ENCODE measurements at places on chromosomes 16 and 17. TPM values are rescaled to one million over a fixed set of nuclear protein-coding genes. Genes with fewer than 3 reads are reported as not detected.

- no peak for DNase-seq
These were observed 850 bp downstream of the PPM1E start for GRCh38 chr17:58756246-58757161.

DNA sequence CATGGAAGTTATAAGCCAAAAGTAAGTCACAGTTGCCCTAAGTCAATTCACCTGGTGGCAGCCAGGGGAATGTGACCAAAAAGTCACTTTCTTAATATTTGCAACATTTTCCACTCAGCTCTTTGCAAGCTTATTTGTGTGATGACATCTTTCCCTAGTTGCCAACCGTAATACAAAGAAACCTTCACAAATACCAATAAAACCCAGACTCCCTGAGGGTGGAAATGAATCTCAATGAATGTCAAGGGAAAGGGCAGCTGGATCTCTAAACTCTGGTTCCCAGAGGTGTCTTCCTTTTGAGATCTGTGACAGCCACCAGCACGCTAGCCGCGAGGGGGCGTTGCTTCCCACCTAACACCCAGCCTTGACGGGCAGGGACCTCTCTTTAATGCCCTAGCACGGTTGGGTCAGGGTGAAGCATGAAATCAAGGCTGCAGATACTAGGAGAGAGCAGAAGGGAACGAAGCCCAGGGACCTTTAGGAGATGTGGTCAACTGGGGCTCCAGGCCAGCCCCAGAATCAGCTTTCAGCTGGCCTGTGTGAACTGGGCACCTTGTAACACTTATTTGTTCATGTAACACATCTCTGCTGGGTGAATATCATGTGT, 82.2 kb downstream of the CMC2 start:
- DNase-seq: no peak

- DNase-seq: peak; percentile 11
These were observed 270.7 kb downstream of the NTN1 start for GRCh38 chr17:9291912-9292560.

DNA sequence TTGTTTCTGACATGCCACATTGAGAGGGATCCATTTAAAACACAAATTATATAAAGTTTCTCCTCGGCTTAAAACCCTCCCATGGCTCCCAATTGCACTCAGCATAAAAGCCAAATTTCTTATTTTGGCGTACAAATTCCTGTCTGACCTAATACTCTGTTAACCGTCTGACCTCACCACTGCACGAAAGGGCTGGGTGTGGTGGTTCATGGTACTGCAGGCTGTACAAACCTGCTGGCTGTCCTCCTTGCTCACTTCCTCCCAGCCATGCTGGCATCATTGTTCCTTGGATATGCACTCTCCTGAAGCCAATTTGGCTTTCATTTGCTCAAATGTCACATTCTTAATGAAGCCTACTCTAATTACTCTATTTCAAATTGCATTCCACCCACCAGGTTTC, 301.6 kb upstream of the C16orf82 start:
- no peak for DNase-seq

GRCh38 chr17:9811537-9811936, 10.3 kb downstream of the GSG1L2 start:
- DNase-seq: no peak

DNA sequence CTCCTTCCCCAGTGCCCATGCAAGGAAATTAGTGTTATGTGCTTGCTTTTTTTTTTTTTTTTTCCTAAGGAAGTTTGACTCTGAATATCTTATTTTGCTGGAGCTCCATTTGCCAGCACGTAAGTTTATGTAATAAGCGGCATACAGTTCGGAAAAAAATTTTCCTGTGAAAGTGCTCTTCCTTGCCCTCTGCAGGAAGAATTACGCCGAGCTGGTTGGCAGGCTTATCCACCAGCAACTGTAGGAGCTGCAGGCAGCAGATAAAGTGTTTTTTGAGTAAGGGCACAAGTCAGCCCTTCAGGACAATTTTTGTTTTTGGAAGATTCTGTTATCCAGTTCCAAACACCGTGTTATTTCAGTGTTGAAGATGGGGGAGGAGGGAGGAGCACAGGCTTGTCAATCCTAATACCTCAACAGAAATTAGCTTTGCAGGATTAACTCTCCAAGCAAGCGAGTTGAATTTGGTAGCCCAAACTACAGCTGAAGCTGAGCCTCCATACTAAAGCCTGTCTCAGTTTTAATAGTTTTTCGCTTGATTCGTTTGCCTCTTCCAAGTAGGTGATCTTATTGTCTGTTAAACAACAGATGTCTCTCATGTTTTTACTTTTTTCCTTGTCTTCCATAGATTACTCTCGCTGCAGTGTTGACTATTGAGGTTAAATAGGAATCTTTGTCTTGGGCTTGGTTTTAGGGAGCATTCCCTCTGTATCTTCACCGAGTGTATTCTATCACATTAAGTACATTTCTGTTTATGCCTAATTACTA, 1.1 kb downstream of the SPECC1 start:
- no peak for DNase-seq

- no peak for DNase-seq
These were observed 2.8 kb upstream of the SLFN11 start for GRCh38 chr17:35376245-35376644.

The IL34 gene
- total RNA-seq: not detected

The PNPO gene
- total RNA-seq: 60.7 TPM
